Pulmonary artery endothelial cell (primary cell): ENCODE measurements at places on chromosomes 1 and 21. TPM values are rescaled to one million over a fixed set of nuclear protein-coding genes. Genes with fewer than 3 reads are reported as not detected.

RIIAD1 gene
- total RNA-seq, result not detected in 2 replicates

IFI44 gene
- total RNA-seq, result 18.1 and 35.6 TPM in 2 replicates

SASS6 gene
- total RNA-seq, result 3.0 and 5.0 TPM in 2 replicates

RC3H1 gene
- 15.9 and 25.6 TPM in 2 replicates for total RNA-seq

RBM11 gene
- not detected in 2 replicates for total RNA-seq

MASP2 gene
- 0.04 TPM in 1 of 2 replicates, not detected in the other for total RNA-seq

TNFSF4 gene
- 49.1 and 117 TPM in 2 replicates for total RNA-seq

ARL8A gene
- 28.1 and 29.5 TPM in 2 replicates for total RNA-seq

GBP6 gene
- total RNA-seq, result not detected in 2 replicates

RGS4 gene
- total RNA-seq, result 280 and 292 TPM in 2 replicates

ADORA1 gene
- total RNA-seq, result not detected in 2 replicates

LCE1F gene
- not detected in 2 replicates for total RNA-seq

FMO4 gene
- 0.86 and 0.88 TPM in 2 replicates for total RNA-seq

ACKR1 gene
- 0.86 TPM in 1 of 2 replicates, not detected in the other for total RNA-seq

ABCG1 gene
- total RNA-seq, result 19.5 and 37.8 TPM in 2 replicates
